ENCODE measurements at places on chromosomes 11 and 22.

- DNase-seq, result no peak
Observed at GRCh38 chr11:95720195-95720594, 69.4 kb downstream of the FAM76B start.

- DNase-seq, result peak; percentile 19
Observed at GRCh38 chr11:35425603-35426212, 6.3 kb upstream of the SLC1A2 start.

- DNase-seq, result peak; percentile 83
Observed at GRCh38 chr22:19942157-19943081, 801 bp upstream of the TXNRD2 start.

- peak; percentile 90 for DNase-seq
Observed at GRCh38 chr11:122883646-122883979, 1.1 kb downstream of the JHY start.

- no peak for DNase-seq
Observed at GRCh38 chr11:58999291-58999680, 60.0 kb downstream of the GLYATL1 start.

DNA sequence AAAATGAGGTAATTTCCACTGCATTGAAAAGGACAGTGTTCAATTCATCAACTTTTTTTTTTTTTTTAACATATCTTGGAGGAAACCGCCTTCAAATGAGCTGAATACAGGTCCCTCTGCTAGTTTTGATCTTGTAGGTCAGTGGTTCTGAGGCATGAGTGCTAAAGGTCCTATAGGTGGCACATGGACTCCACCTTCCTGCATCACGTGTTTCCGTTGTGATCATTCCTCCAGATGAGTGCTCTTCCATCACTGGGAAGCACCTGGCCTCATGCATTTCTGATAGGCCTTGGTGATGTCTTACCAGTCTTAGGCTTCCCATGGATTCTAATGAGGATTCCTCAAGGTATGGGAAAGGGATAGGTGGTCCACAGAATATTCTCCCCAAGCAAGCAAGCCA lies 37.8 kb downstream of the FDX1 start:
- DNase-seq, result no peak

GRCh38 chr11:116376054-116376453 lies 396.7 kb downstream of the BUD13 start:
- DNase-seq, result no peak

DNA sequence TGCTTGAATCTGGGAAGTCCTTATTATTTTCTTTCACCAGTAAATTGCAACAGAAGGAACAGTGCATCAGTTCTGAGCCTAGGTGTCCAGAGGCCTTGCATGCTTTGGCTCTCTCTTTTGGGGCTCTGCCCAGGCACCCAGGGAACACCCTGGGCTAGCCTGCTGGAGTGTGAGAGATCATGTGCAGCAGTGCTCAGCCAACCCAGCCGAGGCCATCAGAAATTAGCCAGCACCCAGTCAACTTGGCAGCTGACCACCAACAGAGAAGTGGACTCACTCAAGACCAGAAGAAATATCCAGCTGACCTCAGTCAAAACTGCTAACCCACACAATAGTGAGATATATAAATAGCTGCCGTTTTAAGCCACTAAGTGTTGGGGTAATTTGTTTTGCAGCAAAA lies 11.2 kb upstream of the P4HA3 start:
- DNase-seq, result no peak

Measured in fibroblast of upper back skin (primary cell).